NCI-H2029 treated with DMSO at 0.1 percent for 48 hours (cell line): ENCODE measurements at places on chromosomes 3 and 15.

GRCh38 chr3:125148016-125148812, 64.3 kb downstream of the SLC12A8 start:
- DNase-seq: no peak

DNA sequence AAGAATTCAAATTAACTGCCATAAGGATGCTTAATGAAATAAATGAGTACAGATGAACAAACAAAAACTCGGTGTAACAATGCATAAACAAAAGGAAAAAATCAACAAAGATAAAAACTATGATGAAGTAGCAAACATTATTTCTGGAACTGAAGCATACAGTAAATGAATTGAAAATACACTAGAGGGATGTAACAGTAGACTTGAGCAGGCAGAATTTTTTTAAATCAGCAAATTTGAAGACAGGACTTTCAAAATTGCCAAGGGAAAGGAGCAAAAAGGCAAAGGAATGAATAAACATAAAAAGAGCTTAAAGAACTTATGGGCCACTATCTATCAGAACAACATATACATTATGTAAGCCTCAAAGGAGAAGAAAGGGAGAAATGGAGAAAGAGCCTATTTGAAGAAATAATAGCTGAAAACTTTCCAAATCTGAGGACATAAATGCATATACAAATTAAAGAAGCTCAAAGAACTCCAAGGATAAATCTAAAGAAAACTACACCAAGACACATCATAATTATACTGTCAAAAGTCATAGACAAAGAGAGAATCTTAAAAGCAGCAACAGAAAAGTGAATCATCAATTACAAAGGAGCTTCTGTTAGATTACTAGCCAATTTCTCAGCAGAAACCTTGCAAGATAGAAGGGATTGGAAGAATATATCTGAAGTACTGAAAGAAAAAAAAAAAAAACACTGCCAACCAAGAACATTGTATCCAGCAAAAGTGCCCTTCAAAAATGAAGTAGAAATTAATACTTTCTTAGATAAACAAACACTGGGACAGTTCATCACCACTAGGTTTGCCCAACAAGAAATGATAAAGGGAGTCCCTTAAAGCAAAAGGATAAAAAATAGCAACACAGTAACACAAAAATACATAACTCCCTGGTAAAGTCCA, 15.5 kb downstream of the TOP2B start:
- DNase-seq: no peak

DNA sequence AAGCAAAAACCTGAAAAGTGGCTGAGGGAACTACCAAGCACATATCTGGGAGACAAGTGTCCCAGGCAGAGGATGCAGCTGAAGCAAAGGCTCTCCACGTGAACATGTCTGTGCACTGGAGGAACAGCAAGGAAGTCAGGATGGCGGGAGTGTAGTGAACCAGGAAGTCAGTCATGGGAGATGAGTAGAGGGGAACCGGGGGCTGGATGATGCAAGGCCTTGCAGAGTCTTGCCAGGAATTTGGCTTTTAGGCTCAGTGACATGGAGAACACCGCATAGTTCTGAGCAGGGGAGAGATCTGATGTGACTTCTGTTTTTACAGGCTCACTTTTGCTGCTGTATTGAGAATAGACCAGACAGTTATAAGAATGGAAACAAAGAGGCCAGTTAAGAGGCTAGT, 19.0 kb downstream of the C2CD4A start:
- DNase-seq: no peak

DNA sequence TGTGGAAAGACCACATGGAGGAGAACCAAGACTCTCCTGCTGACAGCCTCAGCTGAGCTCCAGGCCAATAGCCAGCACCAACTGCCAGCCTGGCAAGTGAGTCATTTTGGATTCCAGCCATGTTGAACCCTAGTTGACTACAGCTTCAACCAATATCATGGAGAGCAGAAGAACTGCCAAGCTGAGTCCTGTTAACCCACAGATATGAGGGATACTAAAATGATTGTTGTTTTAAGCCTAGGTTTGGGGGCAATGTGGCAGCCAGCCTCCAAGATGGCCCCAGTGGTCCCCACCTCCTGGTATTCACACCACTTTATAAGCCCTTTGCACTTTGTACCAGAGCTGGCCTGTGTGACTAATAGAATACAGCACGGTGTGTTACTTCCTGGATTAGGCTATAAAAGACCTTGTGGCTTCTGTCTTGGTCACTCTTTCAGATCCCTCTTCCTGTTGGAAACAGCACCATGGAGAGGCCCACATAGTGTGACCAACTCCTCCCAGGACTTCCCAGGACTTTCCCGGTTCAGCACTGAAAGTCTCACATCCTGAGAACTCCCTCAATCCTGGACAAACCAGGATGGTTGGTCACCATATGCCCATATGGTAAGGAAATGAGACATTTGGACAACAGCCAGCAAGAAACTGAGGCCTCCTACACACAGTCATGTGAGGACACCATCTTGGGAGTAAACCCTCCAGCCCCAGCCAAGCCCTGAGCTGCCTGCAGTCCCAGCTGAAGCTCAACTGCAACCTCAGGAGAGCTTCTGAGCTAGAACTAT, 32.4 kb upstream of the CDV3 start:
- no peak for DNase-seq

GRCh38 chr15:79091204-79091867, 756 bp upstream of the RASGRF1 start:
- DNase-seq: no peak

DNA sequence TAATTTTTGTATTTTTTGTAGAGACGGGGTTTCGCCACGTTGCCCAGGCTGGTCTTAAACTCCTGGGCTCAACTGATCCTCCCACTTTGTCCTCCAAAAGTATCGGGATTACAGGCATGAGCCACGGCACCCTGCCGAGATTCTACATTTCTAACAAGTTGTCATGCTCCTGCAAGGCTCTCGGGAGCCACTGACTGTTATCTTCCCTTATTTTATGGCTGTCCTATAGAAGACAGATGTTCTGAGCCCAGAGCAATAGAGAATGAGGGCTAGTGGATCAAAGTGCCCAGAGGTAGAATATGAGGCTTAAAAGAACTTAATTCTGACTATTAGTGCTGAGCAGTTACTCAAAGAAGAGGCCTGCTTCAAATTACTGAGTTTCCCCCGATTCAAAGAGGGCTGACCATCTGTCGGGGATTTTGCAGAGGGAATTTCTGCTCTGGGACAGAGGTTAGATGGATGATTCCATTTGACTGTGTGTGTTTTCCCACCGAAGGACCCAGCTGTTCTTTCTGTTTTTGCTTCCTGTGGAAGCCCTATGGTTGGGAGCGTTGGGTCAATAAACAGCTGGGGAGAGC, 39.5 kb downstream of the ITPR1 start:
- DNase-seq: no peak

DNA sequence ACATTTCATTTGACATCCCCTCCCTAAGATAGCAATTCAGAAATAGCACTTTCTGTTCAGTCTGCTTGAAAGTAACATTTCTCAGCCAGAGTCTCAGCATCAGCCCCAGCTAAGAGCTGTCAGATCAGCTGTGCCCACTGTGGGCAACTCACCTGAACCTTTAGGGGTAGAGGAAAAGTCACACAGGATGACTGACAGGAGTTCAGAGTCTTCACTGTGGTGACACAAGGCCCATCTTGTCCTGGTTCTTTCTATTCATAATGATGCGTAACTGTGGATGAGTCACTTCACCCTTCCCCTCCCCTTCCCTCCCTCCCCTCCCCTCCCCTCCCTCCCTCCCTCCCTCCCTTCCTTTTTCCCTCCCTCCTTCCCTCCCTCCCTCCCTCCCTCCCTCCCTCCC, 96.1 kb upstream of the RASGRP1 start:
- DNase-seq: no peak

GRCh38 chr3:188558343-188559071, 404.6 kb downstream of the LPP start:
- DNase-seq: no peak

- DNase-seq: no peak
Observed at GRCh38 chr3:124158168-124158881, 166.4 kb upstream of the ROPN1 start.
